ENCODE measurements at places on chromosomes 2 and 18.

GRCh38 chr2:15773204-15773603, 167.1 kb upstream of the MYCN start:
- DNase-seq = no peak

DNA sequence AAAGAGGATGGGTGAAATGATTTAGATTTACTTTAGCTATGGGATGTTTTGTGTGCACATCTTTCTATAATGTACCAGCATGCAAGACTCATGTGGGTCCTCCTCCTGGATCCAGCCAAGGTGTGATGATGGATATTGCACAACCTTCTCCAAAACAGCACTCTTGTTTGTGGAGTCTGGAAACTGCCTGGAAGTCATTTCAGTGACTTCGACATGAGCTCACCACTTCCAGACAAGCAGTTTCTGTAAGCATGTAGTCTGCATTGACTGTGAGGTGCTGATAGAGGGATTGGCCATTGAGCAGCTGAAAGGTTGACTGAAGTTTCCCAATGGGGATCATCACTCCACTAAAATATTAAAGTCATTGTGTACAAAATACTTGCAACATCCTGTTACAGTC, 154.0 kb downstream of the TRIB2 start:
- DNase-seq = no peak

GRCh38 chr2:38371235-38371634, 5.8 kb downstream of the ATL2 start:
- DNase-seq = no peak

DNA sequence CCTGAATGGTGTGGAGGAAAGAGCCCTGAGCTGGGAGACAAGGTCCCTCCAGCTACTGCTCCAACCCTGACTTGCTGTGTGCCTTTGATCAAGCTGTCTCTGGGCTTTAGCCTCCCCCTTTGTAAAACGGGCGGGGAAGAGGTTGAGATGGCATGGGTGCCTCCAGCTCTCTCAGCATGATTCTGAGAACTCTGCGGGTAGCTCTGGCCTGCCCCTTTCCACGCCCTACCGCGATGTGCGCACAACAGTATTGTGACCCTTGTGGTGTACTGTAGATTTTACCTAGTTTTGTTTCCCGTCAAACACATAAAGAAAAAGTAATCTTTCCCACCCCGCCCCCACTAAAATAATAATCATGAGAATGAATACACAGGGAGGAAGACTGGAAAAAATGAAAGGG, 5.3 kb downstream of the CD8A start:
- no peak for DNase-seq

- DNase-seq = no peak
Measured at GRCh38 chr2:221490506-221491060, 81.5 kb downstream of the EPHA4 start.

- DNase-seq = no peak
Measured at GRCh38 chr18:45398448-45398847, 216.8 kb upstream of the SLC14A2 start.

DNA sequence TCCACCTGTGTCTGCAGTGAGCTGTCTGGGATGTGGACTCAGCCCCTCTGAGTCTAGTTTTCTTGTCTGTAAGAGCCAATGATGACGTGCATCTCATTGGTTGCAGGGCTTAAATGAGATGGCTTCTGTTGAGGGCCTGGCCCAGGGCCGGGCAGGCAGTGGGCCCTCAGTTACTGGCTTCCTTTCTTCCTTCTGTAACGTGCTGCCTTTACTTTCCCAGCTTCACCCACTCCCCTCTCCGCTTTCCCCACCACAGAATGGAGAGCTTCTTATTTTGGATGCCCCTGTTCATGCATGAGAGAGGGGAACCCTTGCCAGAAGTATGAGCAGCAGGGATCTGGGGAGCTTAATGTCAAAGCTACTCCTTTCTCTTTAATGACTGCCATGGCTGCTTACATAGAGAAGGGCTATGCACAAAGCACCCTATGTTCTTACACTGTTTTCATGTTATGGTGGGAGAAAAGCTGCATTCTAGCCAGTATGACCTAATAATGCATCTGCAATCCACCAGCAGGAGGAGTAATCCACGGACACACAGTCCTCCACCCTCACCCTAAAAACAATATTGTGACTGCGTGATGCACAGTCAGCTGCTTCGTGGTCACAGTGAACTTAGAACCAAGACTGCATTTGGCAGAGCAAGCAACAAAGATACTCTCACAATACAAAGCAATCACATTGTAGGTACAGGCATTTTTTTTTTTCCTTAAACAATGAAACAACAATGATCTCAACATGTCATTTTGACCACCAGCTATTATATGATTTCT, 37.2 kb downstream of the CREG2 start:
- DNase-seq = no peak

DNA sequence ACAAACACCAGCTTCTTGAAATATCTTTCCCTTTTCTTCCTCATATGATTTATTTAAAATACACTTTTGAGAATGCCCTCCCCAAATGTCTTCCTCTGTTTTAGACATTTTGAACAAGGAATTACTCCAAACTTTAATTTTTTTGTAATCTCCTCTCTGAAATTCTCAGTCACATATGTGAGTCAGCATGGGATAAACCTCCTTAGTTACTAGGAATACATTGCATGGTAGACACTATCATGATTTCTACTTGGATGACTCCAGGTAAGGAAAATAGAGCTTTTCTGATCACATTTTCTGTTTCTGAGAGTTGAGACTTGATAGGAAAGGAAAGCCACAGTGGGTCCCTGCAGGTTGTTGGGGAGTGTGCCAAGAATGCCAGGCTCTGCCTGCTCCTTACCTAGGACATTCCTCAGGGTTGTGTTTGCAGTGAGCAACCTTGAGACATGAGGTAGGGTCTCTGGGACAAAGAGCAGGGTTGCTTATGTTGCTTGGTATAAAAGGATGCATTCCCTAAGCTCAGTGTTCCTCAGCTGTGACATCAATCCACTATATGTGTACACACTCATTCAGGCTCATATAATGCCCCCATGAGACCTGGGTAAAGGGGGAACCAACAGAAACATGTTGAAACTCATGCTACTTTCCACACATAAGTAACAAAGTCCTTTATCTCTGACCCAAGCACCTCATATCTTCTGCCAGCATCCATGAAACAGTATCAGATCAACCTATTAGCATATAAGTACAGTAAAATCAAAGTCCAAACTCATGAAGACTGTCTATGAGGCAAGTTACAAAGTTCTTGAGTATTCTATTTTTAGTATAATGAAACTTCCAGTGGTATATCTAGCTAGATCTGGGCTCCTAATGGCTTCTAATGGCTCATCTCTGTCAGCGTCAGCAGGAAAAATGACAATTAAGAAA, 112.8 kb upstream of the SCN1A start:
- no peak for DNase-seq

Data from NCI-H2081 treated with DMSO at 0.1 percent for 48 hours (cell line).